GM12892 (cell line): ENCODE measurements at places on chromosomes 5 and 9.

GRCh38 chr9:117678871-117679270 lies 25.3 kb upstream of the TLR4 start:
- no peak for DNase-seq

DNA sequence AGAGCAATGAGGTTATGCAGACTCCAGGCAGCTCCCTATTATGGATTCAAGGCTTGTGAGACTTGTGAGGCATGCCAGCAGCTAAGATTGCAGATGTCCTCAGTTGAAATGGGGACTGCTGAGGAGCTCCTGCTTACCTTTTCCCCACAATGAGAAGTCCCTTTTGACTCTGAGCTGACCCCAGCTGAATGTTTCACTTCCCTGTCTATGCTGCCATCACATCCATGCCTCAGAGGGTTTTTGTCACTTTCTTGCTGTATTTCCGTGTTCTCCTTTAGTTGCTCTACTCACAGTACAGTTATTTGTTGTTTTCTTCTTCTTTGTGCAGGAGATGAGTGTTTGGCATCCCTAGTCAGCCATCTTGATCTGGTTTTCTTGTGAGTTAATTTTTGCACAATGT lies 18.8 kb upstream of the OR2S2 start:
- peak; percentile 14 for DNase-seq

- no peak for DNase-seq
Observed at GRCh38 chr5:7650755-7651154, 200.2 kb downstream of the CFAP90 start.

- DNase-seq = no peak
Observed at GRCh38 chr5:14168144-14168792, 25.1 kb downstream of the TRIO start.

DNA sequence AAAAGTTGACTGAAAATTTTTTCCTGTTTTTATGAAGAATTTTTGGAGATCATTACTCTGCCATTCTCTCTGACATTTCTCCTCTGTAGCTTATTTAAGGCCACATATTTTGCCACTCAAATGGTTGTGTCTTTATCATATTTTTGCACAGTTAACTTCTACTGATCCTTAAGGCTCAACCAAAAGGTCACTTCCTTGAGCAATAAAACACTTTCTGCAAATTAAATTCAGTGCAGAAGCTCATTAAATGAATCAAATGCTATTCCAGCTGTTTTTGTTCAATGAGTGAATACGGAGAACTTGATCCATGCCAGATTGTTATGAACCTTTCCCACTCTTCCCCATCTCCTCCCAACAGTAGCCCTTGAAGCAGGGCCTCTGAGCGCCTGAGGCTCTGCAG lies 93.8 kb upstream of the EPB41L4A start:
- DNase-seq = no peak

GRCh38 chr9:116704470-116704869 lies 17.4 kb downstream of the TRIM32 start:
- no peak for DNase-seq

GRCh38 chr5:89117124-89117644 lies 234.2 kb upstream of the MEF2C start:
- no peak for DNase-seq

- no peak for DNase-seq
Observed at GRCh38 chr9:128637656-128638055, 19.0 kb downstream of the DYNC2I2 start.

DNA sequence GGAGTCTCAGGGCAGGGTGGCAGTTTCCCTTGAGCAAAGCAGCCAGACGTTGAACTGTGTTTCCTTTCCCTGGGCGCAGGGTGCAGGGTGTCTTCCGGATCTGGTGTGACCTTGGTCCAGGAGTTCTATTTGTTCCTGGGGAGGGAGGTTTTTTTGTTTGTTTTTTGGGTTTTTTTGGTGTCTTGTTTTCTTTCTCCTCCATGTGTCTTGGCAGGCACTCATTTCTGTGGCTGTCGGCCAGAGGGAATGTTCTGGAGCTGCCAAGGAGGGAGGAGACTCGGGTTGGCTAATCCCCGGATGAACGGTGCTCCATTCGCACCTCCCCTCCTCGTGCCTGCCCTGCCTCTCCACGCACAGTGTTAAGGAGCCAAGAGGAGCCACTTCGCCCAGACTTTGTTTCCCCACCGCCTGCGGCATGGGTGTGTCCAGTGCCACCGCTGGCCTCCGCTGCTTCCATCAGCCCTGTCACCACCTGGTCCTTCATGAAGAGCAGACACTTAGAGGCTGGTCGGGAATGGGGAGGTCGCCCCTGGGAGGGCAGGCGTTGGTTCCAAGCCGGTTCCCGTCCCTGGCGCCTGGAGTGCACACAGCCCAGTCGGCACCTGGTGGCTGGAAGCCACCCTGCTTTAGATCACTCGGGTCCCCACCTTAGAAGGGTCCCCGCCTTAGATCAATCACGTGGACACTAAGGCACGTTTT lies 3.5 kb upstream of the PHYHD1 start:
- DNase-seq = no peak

- no peak for DNase-seq
Observed at GRCh38 chr5:123690821-123691220, 178.8 kb downstream of the CSNK1G3 start.

DNA sequence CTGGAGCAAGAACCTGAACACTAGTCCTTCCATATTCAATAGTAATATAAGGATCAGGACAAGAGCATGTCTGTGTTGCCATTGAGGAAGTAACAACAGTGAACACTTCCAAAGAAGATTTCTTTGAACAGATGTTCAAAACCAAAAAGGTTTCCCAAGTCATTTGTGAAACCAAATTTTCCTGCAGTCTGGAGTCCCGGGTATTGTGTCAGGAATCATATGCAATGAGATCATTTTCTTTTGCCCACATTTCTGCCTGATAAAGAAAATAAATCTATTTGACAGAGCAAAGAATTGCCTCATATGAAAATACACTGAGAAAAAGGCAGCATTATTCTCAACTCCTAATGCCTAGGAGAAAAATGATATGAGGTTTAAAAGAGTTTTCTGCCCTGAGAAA lies 151.7 kb downstream of the SNX18 start:
- DNase-seq = no peak

DNA sequence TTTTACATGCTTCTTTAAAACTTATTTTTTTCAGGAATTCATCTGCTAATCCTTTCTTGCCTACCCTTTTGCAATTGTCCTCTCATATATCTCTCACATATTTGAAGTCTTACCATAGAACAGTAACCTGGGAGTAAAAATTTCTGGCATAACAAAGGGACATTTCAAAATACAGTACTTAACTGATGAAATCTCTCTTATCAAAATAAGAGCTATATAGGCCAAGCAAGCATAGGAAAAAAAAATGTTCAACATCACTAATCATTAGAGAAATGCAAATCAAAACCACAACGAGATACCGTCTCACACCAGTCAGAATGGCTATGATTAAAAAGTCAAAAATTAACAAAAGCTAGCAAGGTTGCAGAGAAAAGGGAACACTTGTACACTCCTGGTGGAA lies 2062.7 kb upstream of the CDH6 start:
- DNase-seq = no peak

- no peak for DNase-seq
Observed at GRCh38 chr9:115114084-115114483, 3.9 kb downstream of the TNC start.
